Psoas muscle (tissue), 8 donors: ENCODE measurements at places on chromosomes 2 and 18. TPM values are rescaled to one million over a fixed set of nuclear protein-coding genes. Genes with fewer than 3 reads are reported as not detected.
A peak's percentile ranks its signal among the peaks of the same experiment; 100 is the strongest.

DNA sequence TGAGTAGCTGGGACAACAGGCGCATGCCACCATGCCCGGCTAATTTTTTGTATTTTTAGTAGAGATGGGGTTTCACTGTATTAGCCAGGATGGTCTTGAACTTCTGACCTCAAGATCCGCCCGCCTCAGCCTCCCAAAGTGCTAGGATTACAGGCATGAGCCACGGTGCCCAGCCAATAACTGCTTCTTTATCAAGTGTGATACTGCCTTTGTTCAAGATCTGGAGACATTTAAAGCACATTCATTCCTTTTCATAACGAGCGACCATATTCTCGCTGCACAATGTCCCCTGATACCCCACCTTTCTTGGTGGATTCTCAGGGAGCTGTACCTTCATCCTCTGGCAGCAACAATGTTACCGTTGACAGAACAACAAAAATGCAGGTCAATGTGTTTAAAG lies 75.4 kb downstream of the PIEZO2 start:
- no peak for DNase-seq

DNA sequence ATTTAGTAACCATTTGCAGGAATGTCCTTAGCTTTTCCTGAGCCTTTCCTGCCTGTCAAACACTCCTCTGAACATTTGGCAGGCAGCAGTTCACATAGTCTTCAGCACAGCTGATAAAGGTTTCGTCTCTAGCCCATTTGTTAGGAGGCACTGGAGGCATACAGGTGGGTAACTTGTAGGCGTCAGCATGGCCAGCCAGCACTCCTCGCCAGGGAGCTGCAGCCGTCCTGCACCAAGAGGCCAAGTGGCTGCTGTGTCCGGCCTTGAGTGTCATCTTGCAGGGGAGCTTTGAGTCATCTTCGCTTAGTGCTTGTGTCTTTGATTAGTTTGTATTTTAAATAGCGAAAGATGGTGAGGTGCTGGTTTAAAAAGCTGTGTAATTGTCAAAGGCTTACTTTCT lies 120.3 kb upstream of the NFATC1 start:
- no peak for DNase-seq

GRCh38 chr2:215828528-215829184 lies 184.7 kb downstream of the MREG start:
- peak; percentile 53 for DNase-seq

DNA sequence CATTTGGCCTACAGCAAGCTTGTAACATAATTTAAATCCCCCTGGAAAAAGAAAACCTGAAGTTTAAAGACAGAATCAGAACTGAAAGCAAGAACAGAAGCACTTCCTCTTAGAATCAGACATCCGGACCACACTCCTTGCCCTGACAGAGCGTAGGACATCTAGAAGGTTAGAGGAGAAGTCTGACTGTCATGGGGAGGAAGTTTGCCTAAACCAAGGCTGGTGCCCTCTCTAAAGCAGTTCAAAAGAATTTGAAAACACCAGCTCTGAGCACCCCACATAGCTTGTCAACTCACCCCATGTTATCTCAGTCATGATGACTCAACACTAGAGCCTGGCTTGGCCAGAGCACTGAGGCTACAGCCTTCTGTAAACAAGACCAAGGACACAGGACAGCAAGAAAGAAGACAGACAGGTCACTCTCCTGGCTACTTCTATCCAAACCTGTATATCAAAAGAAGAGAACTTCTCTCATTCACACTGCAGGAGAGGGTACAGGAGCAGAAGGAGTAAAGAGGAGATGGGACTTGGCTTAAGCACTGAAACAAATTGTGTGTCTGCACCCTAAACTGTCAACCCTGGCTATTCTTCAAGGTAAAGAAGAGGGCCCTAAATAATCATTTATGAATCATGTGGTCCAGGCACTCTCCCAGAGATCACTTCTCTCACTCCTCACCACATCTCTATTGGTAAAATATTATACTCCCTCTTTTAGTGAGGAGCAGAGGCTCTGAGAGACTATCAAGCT lies 198.6 kb downstream of the MEMO1 start:
- DNase-seq, result no peak

ANKRD30B gene
- not detected for total RNA-seq

ABI2 gene
- total RNA-seq, result 15.0 TPM

KLF7 gene
- 13.2 TPM for total RNA-seq

DNA sequence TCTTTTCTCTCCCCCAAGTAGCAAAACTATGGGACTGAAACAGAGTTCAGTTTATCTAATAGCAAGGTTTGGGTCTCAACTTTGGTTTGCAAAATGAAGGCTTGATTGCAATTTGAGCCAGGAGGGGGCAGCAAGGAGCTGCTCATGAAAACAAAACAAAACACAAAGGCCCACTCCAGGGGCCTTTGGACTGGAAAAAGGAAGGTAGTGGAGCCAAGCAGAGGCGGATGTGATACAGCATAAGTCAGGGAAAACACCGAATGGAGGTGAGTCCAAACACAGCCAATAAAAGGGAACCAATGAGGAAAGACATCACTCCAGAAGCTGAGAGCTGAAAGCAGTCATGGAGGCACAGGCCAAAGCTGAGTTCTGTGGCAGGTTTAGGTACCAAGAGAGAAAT lies 799.7 kb upstream of the ACVR2A start:
- DNase-seq, result peak; percentile 22

CYS1 gene
- total RNA-seq, result 0.17 TPM

PTRHD1 gene
- 34.9 TPM for total RNA-seq

- no peak for DNase-seq
Observed at GRCh38 chr2:239651859-239652258, 251.0 kb upstream of the HDAC4 start.

PSMG2 gene
- total RNA-seq, result 53.8 TPM

GRCh38 chr18:7261199-7261598 lies 30.3 kb downstream of the LRRC30 start:
- DNase-seq, result no peak

LHCGR gene
- total RNA-seq, result not detected

- DNase-seq, result no peak
Observed at GRCh38 chr18:45498287-45498658, 117.0 kb upstream of the SLC14A2 start.

GRCh38 chr2:169891593-169892298 lies 64.5 kb downstream of the UBR3 start:
- DNase-seq, result no peak

DNA sequence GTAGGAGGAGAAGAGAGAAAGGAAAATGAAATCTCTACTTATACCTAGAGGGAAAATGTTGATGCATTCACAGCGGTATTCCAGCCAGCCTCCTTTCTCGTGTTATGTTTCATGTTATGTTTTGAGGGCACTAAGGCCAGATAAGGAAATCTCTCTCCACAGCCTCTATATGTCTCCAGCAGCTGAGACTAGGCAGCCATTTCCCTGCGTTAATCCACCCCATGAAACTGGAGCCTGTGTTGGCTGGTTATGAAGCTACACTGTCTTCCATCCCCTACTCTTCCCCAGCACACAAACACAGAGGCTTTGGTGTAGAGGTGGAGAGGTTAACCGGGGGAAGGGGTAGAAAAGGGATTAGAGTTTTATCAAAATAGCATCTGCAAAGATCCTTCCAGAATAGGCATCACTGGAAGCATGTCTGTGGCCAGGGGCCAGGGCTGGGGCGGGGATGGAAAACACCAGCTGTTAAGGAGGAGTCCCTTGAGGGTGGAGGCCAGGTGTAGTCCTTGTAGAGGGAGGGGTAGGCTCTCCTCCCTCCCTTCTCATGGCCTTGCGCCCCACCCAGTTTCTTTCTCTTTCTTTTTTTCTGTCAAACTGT lies 100.9 kb upstream of the TNP1 start:
- DNase-seq, result no peak

GRCh38 chr18:62788876-62789275 lies 73.5 kb downstream of the PHLPP1 start:
- DNase-seq, result no peak

RAX gene
- not detected for total RNA-seq

DNA sequence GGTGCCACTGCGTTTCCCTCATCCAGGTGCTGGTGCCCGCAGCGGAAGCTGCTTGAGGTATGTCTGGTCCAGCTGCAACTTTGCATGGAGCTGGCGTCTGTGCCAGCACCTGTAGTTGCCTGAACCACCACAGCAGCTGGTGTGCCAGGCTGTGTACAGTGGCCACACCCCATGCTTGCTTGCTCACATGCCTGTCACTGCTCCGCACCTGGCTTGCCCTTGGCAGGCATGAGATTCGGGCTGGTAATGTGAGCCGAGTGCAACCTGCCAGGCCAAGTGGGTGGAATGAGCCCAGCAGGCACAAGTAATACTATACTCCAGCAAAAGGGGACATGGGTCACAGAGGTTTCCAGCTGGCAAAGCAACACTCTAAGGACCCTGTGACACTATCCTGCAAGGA lies 1123.3 kb upstream of the ACVR2A start:
- DNase-seq, result peak; percentile 68

C2orf76 gene
- total RNA-seq, result 4.1 TPM

DNA sequence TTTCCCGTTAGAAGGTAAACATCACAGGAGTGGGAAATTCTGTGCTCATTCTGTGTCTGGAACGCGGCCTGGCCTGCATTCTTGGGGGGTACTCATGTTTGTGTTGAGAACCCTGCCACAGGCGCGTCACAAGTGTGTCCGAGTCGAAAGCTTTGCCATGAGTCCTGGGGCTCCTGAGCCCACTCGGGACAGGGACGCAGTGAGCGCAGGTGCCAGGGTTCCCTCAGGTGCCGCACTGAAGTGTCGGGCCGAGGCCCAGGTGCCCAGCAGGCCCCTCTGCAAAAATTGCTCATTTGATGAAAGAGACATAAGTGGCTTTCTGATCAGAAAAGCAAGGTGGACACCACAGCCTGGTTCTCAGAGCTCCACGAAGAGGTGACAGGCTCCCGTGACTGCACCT lies 4.7 kb downstream of the D2HGDH start:
- DNase-seq, result no peak

GRCh38 chr2:224347176-224348051 lies 54.5 kb downstream of the FAM124B start:
- no peak for DNase-seq

GRCh38 chr2:232417489-232417888 lies 10.8 kb downstream of the ALPG start:
- no peak for DNase-seq

DNA sequence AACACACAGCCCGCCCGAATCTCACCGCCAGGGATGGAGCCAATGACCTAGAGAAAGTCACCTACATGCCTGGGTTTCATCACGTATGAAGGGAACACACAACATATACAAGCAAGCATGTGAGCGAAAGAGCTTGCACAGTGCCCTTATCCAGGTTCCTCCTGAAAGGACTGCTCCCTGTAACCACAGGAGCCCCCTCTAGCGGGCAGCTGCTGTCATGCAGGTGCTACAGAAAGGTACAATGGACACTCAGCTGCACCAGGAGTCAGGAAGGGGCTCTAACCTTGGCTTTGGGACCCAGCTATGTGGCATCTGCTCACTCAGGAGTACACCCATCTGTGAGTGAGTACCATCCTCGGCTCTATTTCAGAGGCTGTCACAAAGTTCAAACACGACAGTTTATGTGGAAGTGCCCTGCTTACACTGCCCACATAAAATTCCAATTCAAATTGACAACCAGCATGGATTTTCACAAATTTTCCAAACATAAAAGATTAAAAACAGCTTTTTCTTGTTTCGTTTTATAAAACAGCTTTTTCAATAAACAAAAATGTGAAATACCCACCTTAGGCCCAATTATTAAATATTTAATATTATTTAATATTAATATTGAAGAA lies 3.5 kb downstream of the NDUFA10 start:
- DNase-seq, result peak; percentile 61

ESPNL gene
- 0.32 TPM for total RNA-seq

GRCh38 chr2:28382755-28383154 lies 9.9 kb upstream of the FOSL2 start:
- DNase-seq, result peak; percentile 43

ILKAP gene
- total RNA-seq, result 37.1 TPM

- DNase-seq, result no peak
Observed at GRCh38 chr2:8049176-8049575, 632.7 kb upstream of the ID2 start.

MEP1B gene
- total RNA-seq, result not detected

HOXD3 gene
- total RNA-seq, result 1.9 TPM

ZDBF2 gene
- 14.3 TPM for total RNA-seq

DNA sequence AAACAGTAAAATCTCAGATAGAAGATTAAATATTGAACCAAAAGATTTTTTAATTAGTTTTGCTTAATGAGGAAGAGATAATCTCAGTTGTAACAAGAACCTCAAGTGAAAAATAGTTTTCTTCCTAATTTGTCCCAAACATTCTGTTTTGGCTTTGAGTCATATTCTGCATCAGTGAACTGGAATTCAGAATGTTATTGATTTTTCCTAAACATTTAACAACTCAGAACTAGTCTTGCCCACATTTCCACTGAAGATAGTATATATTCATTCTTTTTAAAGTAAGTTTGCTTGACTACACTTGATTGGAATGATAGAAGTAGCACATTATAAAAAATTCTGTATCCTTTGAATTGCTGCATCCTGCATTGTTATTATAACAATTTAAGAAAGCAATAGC lies 85.7 kb upstream of the UGP2 start:
- DNase-seq, result no peak

PCARE gene
- total RNA-seq, result 0.02 TPM

DNA sequence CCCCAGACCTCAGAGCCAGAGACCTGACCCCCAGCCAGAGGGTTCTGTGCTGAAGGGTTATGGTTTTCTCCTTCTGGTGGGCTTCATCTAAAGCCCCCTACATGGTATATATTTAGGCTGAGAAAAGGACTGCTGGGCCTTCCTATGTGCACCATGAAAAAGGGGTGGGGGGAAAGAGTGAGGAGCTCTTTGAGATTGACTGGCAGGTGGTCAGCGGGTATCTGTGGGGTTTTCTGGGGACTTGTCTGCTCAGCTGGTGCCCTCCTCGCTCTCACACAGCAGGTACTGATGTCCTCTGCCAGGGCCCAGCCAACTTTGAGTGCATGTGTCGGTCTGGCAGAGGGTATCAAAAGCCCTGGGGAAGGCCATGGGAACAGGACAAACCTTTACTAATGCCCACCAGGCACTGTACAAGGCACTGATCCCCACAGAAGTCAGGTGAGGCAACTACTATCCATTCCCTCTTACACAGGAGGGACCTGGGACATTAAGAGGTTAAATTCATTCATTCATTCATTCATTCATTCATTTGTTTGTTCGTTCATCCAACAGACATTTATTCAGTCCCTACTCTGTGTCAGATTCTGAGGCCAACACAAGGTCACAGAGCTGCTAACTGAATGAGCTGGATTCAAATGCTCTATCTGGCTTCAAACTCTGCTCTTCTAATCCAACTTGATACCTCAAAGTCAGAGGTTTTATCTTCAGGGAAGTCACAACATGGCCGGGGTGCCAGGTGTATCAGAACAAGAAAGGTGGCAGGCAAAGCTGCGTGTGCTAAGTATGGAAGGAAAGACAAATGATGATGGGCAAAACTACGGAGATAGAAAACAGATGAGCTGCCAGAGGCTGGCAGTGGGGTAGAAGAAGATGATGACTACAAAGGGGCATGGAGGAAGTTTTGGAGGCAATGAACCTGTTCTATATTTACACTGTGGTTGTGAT lies 44.6 kb downstream of the REEP1 start:
- no peak for DNase-seq
